ENCODE measurements at places on chromosomes 5 and 9.

- no peaks in the 10 kb centered on the region for H3K36me3 ChIP-seq
- DNase-seq = no peak
These were observed 359.6 kb upstream of the SMC2 start for GRCh38 chr9:103734471-103734870.

- H3K36me3 ChIP-seq = no peaks in the 10 kb centered on the region
- no peak overlapping the region for H3K27ac ChIP-seq
- DNase-seq = no peak
These were observed 452.2 kb downstream of the KDM4C start for GRCh38 chr9:7209990-7210389.

DNA sequence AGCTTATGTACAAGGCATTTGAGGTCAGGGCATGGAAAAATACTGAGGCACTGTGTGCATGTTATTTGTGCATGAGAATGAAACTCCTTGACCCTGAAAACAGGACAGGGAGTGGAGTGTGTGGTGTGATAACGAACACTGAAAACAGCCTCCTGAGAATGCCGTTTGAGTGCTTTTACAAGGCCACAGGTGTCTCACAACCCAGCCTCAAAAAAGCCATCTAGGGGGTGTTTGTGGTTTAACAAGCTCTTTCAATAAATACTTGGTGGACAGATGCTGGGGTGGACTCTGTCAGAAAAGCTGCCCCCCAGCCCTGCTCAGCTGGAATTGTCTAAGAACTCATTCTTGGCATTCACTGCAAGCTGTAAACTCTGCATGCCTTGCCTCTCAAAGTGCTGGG lies 94.0 kb upstream of the SLC25A48 start:
- no peak for DNase-seq
- no peak overlapping the region for H3K27ac ChIP-seq
- H3K27me3 ChIP-seq = peaks cover 2% of the 10 kb centered on the region
- H3K4me3 ChIP-seq = no peak overlapping the region
- no peaks in the 10 kb centered on the region for H3K36me3 ChIP-seq

DNA sequence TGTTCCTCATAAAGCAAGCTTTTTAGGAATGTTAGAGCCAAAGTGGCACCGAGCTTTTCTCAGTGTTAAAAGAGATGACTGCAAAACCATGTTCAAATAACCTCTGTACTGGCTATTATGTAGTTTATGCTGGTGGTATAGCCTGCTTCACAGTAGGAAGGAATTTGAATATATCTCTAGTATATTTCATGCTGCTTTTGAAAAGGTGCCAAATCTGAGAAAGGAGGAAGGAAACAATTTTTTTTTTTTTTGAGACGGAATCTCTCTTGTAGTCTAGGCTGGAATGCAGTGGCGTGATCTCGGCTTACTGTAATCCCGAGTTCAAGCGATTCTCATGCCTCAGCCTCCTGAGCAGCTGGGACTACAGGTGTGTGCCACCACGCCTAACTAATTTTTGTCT lies 13.5 kb downstream of the CREBRF start:
- peaks cover 20% of the 10 kb centered on the region for H3K4me1 ChIP-seq
- H3K36me3 ChIP-seq = no peaks in the 10 kb centered on the region
- no peak overlapping the region for H3K27ac ChIP-seq

DNA sequence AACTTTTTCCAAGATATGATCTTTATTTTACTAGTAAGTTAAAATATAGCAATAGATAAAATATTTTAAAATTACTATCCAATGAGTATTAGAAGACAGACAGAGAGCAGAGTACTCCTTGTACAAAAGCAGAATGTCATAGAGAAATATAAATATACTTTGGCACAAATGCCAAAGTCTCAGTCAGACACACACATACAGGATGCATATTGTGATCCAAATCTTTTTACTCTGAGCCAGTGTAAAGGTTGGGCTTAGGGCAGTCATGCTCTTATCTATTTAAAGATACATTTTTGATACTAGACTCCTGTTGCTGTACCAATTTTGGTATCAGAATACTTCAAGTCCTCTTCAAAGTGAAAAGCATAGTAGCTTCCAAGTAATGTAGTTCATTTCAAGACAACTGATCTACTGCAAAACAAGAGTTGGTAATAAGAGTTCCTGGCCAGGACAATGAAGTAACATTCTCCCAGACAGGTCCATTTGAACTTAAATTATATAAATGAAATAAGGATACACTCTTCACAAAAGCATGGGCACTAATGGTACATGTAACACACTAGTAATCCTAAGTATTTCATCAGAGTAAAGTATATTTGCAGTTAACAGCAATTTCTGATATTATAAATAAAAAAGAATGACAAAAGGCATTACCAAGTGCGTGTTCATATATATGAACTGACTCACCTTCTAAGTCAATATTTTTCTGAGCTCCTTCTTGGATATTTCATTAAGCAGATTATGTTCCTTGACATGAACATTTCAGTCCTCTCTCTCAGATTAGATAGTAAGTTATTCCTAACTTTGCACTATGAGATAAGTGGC lies 10.5 kb downstream of the PFDN1 start:
- no peaks in the 10 kb centered on the region for H3K27me3 ChIP-seq
- H3K36me3 ChIP-seq = peaks cover 39% of the 10 kb centered on the region
- H3K4me1 ChIP-seq = peaks cover 37% of the 10 kb centered on the region
- no peak overlapping the region for H3K4me3 ChIP-seq

- peaks cover 8% of the 10 kb centered on the region for H3K27me3 ChIP-seq
- H3K4me1 ChIP-seq = no peaks in the 10 kb centered on the region
- no peak for DNase-seq
- H3K36me3 ChIP-seq = no peaks in the 10 kb centered on the region
These were observed 33.8 kb downstream of the DAB2IP start for GRCh38 chr9:121685146-121685794.

- peaks cover 12% of the 10 kb centered on the region for H3K4me1 ChIP-seq
- no peak overlapping the region for H3K27ac ChIP-seq
- no peaks in the 10 kb centered on the region for H3K27me3 ChIP-seq
- no peak for DNase-seq
- H3K36me3 ChIP-seq = peaks cover 45% of the 10 kb centered on the region
These were observed 18.3 kb downstream of the SUSD3 start for GRCh38 chr9:93076792-93077128.

DNA sequence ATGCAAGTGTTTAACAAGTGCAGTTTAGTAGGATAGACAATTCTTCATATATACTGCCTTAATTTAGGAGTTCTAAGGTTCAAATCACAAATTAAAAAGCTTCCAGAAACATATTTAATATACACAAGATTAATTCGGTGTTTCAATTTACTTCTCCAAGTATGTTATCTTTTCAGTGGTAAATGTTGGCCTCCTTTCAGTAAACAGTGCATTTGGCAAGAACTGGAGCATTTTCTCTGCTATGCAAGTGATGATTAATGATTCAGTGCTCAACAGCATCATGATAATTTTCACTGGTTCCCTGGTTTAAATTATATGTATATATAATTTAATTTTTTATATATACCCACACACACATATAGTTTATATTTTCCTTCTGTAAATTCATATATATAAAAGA lies 541.7 kb downstream of the EFNA5 start:
- H3K4me3 ChIP-seq = no peak overlapping the region
- no peak overlapping the region for H3K27ac ChIP-seq
- H3K4me1 ChIP-seq = no peaks in the 10 kb centered on the region
- no peaks in the 10 kb centered on the region for H3K27me3 ChIP-seq
- DNase-seq = no peak
- no peaks in the 10 kb centered on the region for H3K36me3 ChIP-seq

- no peaks in the 10 kb centered on the region for H3K4me1 ChIP-seq
- H3K4me3 ChIP-seq = no peak overlapping the region
- no peaks in the 10 kb centered on the region for H3K27me3 ChIP-seq
- no peaks in the 10 kb centered on the region for H3K36me3 ChIP-seq
- DNase-seq = no peak
These were observed 168.0 kb upstream of the IRX2 start for GRCh38 chr5:2919310-2920018.

DNA sequence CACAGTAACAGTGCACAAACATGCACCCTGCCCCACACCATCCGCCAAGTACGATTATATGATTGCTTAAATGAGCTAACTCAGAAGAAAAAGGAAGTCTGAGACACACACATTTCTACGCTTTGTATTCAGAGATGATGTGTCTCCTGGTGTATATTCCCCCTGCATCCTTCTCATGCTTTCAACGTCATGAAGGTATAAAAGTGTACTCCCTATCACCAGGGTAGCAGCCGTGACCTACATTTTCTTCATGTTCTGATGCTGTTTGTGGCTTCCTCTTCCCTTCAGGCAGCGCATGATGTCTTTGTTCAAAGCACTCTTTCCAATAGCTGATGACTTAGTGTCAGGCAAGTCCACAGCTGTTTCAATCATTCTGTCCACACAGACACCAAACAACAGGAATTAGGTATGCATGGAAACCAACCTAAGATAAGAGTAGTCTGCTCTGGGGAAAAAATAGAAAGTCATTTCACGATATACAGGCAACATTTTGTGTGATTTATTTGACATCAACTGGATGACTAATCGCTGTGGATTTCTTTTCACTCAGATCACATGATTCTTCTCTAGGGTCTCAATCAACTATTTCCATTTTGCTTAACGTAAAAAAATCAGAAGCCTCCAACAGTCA lies 269.4 kb upstream of the PTGER4 start:
- peaks cover 55% of the 10 kb centered on the region for H3K4me1 ChIP-seq
- peaks cover 10% of the 10 kb centered on the region for H3K36me3 ChIP-seq
- no peaks in the 10 kb centered on the region for H3K27me3 ChIP-seq
- H3K4me3 ChIP-seq = peak overlapping the region; percentile 63

- no peak overlapping the region for H3K4me3 ChIP-seq
- DNase-seq = no peak
- peaks cover 26% of the 10 kb centered on the region for H3K36me3 ChIP-seq
- no peak overlapping the region for H3K27ac ChIP-seq
- H3K4me1 ChIP-seq = no peaks in the 10 kb centered on the region
These were observed 47.5 kb downstream of the TMEM245 start for GRCh38 chr9:109072133-109072692.

- H3K36me3 ChIP-seq = peaks cover 2% of the 10 kb centered on the region
- H3K27ac ChIP-seq = no peak overlapping the region
- no peak overlapping the region for H3K4me3 ChIP-seq
- DNase-seq = no peak
- no peaks in the 10 kb centered on the region for H3K27me3 ChIP-seq
- H3K4me1 ChIP-seq = no peaks in the 10 kb centered on the region
These were observed 18.6 kb upstream of the TJP2 start for GRCh38 chr9:69155341-69156030.

GRCh38 chr9:130858739-130859705 lies 24.0 kb downstream of the ABL1 start:
- no peaks in the 10 kb centered on the region for H3K36me3 ChIP-seq
- no peak overlapping the region for H3K4me3 ChIP-seq
- no peak overlapping the region for H3K27ac ChIP-seq
- H3K4me1 ChIP-seq = no peaks in the 10 kb centered on the region
- no peaks in the 10 kb centered on the region for H3K27me3 ChIP-seq

All from activated CD4-positive, alpha-beta memory T cell treated with anti-CD3 and anti-CD28 coated beads, Interleukin-2, amount 10 ng/mL, durations not matched to agents 7 days and 5 days (primary cell).